WERI-Rb-1 (cell line): ENCODE measurements at places on chromosomes 13 and 19.

GRCh38 chr13:43301346-43301969 lies 278.1 kb downstream of the DNAJC15 start:
- no peak for DNase-seq

GRCh38 chr13:23570099-23570920 lies at the start of gene TNFRSF19:
Gene TNFRSF19 (plus strand): TSS chr13:23570412. CDS start chr13:23590184, 19,772 bp downstream.
- DNase-seq, result peak; percentile 92

GRCh38 chr13:50721672-50721992 lies 121.9 kb downstream of the DLEU7 start:
- no peak for DNase-seq

GRCh38 chr13:50078231-50078894 lies 63.1 kb downstream of the KCNRG start:
- DNase-seq, result no peak

- DNase-seq, result no peak
These were observed 687.2 kb upstream of the KLHL1 start for GRCh38 chr13:70795484-70795883.

DNA sequence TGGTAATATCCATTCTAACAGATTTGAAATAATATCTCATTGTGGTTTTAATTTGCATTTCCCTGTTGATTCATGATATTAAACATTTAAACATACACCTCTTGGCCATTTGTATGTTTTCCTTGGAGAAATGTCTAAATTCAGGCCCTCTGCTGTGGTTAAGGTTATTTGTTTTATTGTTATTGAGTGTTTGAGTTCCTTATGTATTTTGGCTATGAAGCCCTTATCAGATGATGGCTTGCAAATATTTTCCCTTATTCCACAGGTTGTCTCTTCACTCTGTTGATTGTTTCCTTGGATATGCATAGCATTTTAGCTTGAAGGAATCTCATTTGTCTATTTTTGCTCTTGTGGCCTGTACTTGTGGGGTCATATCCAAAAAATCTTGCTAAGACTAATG lies 303.6 kb downstream of the GPC5 start:
- DNase-seq, result no peak

DNA sequence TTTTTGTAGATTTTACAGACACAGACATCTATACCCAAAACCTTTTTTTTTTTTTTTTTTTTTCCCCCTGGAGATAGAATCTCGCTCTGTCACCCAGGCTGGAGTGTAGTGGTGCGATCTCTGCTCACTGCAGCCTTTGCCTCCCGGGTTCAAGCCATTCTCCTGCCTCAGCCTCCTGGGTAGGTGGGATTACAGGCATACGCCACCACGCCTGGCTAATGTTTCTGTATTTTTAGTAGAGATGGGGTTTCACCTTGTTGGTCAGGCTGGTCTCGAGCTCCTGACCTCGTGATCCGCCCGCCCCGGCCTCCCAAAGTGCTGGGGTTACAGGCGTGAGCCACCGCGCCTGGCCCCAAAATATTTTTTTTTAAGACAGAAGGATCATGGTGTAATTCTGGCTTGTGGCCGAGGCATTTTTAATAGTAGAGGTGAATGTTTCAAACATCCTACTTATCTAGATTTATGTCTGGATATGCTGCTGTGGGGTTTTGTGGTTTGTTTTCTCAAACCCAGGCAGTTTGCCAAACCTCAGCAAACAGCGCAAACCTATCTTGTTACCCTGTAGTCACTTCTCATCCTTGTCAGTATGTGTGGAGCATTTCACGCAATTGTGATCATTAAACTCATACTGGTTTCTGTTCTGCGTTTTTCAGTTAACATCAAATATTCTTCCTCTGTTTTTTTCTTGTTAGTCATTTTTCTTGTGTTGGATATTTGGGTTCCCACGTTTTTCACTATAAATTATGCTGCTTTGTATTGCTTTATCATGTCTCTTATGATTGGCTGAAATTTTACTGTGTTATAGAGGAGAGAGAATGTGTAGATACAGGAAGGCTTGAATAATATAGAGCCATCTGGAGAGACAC lies 36.2 kb upstream of the GARRE1 start:
- no peak for DNase-seq

GRCh38 chr13:53054569-53054968 lies 26.0 kb downstream of the OLFM4 start:
- DNase-seq, result no peak

DNA sequence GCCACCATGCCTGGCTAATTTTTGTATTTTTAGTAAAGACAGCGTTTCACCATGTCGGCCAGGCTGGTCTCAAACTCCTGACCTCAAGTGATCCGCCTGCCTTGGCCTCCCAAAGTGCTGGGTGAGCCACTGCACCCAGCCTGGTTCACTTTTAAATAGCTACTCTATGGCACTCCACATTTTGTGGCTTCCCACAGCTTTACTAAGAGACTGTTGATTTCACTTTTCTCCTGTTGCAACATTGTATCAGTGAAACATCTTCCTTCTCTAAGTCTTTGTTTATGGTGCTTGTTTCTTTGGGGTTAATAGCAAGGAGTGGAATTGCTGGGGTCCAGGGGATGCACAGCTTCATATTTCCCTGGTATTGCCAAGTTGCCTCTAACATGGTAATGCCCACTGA lies 12.3 kb downstream of the TMEM38A start:
- DNase-seq, result no peak

DNA sequence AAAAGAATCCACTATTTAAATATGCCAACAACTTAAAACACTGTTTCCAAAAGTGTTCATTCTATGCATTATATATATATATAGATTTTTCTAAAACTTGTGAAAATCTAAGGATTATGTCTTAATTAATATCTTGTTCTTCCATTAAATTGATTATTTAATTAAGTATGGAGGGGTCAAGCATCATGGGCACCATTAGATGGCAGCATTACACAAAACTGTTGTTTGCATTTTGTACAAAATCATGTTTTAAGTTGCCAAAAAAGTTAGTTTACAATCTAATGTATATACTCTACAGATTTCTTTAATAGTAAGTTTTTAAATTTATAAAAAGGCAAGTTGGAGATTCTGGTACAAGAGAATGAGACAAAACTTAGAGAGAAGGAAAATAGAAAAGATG lies 213.2 kb upstream of the EDNRB start:
- DNase-seq, result no peak

DNA sequence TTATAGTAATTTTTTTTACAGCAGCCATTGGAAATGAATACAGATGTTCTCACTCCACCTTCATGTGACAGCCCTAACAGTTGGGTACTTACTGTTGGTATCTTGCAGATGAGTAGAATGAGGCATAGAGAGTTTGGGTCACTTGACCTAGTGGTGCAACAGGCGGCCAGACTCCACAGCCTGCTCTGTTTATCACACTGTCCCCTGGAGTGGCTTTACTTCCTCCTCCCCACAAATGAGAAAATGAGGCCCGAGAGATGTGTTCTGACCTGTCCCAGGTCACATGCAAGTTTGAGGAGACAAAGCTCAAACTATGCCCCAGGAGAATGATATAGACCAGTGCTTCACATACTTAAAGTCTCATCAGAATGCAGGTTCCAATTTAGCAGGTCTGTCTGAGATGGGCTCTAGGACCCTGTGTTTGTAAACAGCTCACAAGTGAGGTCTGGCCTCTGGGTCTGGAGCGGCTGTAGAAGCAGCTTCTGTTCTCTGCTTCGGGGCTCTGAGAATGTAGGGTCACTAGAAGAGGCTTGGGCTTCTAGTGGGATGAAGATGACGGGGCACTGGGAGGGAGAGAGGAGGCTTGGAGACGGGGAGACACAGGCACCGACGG lies 37.4 kb upstream of the RCBTB2 start:
- DNase-seq, result no peak

GRCh38 chr19:46887240-46887782 lies 26.5 kb downstream of the ARHGAP35 start:
- DNase-seq, result no peak

DNA sequence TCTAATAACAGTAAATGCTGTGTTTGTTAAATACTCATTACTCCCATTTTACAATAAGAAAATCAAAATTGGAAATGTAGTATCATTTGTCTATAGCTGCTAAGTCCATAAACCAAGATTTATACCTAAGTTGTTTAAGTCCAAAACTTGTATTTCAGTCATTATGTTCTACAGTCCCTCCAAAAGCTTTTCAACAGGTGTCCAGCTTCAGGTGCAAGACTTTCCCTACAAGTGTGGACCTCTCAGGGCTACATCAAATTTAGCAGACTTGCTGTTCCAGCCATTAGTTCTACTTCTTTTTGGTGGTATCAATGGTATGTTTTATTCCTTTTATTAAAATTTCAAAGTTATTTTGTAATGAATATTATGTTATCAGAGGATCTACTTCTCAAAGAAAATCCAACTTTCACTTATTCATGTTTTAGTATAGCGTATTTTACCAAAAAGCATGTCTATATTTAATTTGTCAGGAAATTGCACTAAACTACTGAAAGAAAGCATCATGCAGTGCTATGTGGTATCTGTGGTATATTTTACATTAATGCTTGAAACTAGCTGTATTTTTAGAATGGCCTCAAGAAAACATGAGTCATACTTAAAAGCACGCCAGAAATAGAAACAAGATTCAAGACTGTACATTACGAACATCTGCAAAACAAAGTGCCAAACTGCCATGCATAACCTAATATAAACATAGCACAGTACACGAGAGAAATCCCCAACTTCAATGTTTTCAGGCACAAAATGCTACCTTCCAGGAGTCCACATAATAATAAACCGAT lies 44.5 kb downstream of the VWA8 start:
- no peak for DNase-seq

GRCh38 chr19:18312092-18312534 lies 10.8 kb downstream of the LSM4 start:
- DNase-seq, result no peak

- DNase-seq, result peak; percentile 70
These were observed at the start of gene DCLK1 for GRCh38 chr13:36131222-36131930. Gene DCLK1 (minus strand): TSS chr13:36131382.

GRCh38 chr19:35329323-35329722 lies 336 bp downstream of the CD22 start:
- no peak for DNase-seq

- no peak for DNase-seq
These were observed 644.1 kb downstream of the GPC5 start for GRCh38 chr13:92042522-92042921.

GRCh38 chr13:87769445-87769844 lies 98.3 kb downstream of the SLITRK5 start:
- no peak for DNase-seq

DNA sequence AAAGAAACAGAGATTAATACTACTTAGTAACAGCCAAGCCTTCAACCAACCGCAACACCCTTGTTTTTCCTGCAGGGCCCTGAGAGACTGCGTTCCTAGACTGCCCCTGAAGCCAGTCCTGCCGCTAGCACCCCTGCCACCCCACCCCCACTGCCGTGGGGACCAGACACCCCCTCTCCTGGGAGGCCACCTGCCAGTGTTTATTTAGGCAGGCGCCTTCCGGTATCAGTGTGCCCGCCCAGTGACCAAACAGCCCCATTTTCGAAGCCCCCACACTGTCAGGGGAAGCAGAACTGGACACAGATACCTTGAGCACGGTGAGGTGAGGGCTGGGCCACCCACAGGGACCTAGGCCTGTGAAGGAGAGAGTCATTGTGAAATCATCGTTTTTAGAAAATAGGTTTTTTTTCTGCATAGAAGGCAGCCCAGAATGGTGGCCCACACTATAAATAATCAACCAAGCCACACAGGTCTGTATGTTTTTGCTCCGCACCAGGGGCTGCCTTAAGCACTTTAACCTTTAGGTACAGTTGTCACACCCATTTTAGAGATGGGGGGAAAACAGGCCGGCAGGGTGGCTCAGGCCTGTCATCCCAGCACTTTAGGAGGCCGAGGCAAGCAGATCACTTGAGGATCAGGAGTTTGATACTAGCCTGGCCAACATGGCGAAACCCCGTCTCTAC lies 3.5 kb upstream of the TLE5 start:
- peak; percentile 80 for DNase-seq

GRCh38 chr13:44410328-44410859 lies 36.8 kb downstream of the SERP2 start:
- no peak for DNase-seq

- DNase-seq, result peak; percentile 74
These were observed 14.6 kb downstream of the GNA11 start for GRCh38 chr19:3108775-3109174.
